ENCODE measurements at places on chromosomes 6 and 20.

DNA sequence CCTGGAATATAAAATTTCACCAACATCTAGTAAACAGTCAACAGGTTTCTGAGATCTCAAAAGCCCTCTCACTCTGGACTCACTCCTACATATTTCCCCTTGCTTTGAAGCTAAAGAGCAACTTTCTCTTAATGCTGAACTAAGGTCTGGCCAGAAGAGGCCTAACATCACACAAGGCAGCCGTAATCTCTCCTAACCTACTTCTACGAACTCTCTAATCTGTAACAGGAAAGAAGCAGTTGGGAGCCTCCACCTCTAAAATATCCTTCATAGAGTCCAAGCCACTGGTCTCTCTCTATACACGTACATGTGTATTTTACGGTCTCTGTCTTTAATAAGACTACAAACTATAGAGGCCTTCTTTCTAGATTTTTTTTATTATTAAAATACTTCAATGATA, 72.0 kb downstream of the REV3L start:
- DNase-seq: no peak

DNA sequence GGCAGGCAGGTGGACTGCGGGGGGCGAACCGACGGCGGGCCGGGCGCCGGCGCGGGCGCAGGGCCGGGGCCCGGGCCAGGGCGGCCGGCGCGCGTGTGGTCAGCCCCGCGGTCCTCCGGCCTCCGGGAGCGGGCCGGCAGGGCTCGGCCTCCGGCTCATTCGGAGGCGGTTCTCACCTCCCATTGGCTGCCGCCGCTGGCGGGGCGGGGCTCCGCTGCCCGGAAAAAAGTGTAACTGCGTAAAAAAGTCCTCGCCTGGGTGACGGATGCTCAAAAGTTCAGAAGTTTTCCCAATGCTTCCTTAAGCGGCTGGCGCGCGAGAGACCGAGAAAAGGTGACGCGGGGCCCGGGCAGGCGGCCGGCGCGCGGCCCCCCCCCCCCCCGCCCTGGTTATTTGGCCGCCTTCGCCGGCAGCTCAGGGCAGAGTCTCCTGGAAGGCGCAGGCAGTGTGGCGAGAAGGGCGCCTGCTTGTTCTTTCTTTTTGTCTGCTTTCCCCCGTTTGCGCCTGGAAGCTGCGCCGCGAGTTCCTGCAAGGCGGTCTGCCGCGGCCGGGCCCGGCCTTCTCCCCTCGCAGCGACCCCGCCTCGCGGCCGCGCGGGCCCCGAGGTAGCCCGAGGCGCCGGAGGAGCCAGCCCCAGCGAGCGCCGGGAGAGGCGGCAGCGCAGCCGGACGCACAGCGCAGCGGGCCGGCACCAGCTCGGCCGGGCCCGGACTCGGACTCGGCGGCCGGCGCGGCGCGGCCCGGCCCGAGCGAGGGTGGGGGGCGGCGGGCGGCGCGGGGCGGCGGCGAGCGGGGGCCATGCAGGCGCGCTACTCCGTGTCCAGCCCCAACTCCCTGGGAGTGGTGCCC, at the start of gene FOXC1:
TSS of gene FOXC1 (plus strand) at position 268 of the 849 bp plus-strand sequence. CDS start at position 799, 531 bp downstream.
- peak; percentile 93 for DNase-seq

DNA sequence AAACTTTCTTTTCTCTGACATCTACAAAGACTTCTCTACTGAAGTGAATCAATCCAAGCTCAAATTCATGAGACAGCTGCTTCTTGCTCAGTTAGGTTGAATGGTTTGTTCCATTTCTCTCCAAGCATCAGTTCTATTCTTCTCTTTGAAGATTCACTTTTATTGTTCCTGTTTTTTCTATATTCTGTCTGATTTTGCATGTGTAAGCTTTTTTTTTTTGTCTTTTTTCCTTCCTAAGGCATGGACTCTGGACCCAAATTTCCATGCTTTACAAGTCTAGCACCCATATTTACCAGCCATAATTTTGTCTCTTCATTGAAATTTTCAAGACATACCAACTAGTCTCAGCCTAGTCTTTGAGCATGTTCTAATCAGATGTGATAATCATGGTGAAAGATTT, 25.9 kb upstream of the STXBP5 start:
- no peak for DNase-seq

GRCh38 chr20:64210656-64211369, 44.7 kb upstream of the PCMTD2 start:
- no peak for DNase-seq

- no peak for DNase-seq
These were observed 134.9 kb downstream of the TMEM200A start for GRCh38 chr6:130500693-130501092.

- no peak for DNase-seq
These were observed 490.2 kb downstream of the PRKN start for GRCh38 chr6:162237331-162237730.

GRCh38 chr6:40038626-40039025, 104.4 kb upstream of the MOCS1 start:
- no peak for DNase-seq

- peak; percentile 6 for DNase-seq
These were observed 6.6 kb downstream of the SLC22A1 start for GRCh38 chr6:160128125-160128683.

DNA sequence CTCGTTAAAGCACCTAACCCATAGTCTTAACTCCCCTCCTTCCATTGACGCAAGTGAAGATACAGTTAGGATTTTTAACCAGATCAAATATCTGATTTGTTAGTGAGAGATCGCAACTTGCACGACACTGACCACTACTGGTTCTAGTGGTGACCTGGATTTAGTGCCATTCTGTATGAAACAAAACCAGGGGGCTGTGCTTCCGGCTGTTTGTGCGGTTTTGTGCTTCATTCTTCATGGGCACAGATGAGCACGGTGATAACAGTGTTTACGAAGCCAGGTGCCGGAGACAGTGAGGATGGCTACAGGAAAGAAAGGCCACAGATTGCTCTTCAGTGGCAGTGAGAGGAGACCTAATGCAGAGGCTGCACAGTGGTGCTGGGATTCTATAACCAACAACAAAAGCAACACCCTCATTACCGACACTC, 75.5 kb downstream of the NOL4L start:
- DNase-seq: peak; percentile 51

GRCh38 chr20:14830899-14831298, 493.5 kb upstream of the FLRT3 start:
- no peak for DNase-seq

- DNase-seq: peak; percentile 95
These were observed 146.8 kb downstream of the SH3BGRL2 start for GRCh38 chr6:79777713-79778579.

DNA sequence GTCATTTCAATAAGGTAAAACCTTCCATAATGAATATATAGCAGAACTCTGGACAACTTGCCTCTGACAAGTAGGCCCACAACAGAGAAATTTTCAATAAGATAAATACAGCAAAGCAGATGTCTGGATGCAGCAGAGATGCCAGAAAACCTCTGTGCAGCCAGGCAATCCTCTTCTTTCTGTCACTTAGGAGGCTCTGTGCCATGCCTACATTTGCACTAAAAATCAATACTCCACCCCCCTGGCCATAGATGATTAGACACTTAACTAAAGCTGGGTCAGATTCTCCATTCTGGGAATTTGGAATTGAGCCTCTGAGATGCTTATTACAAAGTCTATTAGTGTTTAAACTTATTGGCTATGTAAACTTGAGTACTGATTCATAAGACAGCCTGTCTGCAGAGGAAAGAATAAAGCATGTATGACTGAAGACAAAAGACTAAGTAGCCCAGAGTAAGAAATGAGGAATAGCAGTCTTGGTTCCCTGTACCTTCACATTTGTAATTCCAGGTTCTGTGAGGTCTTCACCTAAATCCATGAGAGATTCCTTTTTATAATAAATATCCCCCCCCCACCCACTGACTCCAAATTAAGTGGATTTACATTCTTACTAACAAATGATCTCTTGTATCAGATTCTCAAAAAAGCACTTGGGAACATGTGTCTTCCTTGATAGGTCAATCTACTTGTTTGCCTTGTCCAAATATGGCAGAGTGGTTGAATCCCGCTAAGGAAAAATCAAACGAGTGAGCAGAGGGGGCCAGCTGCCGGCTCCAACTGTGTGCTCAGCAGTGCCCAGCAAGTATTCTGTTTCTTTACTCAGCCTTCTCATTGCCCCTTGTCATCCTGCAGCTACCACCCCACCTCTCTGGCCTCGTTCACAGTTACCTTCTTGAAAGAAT, 20.4 kb downstream of the MAN1A1 start:
- no peak for DNase-seq

GRCh38 chr6:144549837-144550747, 265.0 kb downstream of the UTRN start:
- DNase-seq: no peak

GRCh38 chr6:119713903-119714302, 364.3 kb upstream of the MAN1A1 start:
- no peak for DNase-seq

- DNase-seq: no peak
These were observed 101.8 kb downstream of the TRERF1 start for GRCh38 chr6:42349753-42350511.

DNA sequence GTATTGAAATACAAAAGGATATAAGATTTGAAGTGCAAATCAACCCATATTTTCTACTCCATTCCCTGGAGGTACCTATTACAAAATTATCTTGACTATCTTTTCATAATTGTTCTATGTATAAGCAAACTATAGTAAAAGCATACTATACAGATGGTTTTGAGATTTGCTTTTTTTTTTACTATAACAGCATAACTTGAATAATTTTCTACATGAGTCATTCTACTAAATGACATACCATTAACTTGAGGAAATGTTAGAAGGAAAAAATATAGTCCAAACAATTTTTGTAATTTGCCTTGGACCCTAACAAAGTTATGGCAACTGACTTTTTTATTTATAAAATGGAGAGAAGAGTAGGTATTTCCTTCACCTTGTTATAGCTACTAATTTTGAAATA, 472.7 kb downstream of the PKHD1 start:
- DNase-seq: no peak

DNA sequence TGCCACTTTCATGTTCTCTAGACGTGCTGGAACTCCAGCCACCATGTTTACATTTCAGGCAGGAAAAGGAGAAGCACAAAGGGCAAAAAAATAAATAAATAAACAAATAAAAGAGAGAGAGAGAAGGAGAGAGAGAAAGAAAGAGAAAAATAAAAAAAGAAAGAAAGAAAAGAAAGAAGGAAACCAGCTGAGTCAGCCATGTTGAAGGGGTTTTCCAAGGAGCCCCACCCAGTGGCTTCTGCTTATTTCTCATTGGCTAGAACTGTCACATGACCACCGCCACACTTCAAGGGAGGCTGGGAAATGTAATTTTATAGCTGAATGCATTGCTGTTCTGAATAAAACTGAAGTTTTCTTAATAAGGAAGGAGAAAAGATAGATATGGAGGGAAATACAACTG, 71.1 kb downstream of the BFSP1 start:
- DNase-seq: no peak

GRCh38 chr6:119299694-119300093, 49.9 kb downstream of the MAN1A1 start:
- no peak for DNase-seq

DNA sequence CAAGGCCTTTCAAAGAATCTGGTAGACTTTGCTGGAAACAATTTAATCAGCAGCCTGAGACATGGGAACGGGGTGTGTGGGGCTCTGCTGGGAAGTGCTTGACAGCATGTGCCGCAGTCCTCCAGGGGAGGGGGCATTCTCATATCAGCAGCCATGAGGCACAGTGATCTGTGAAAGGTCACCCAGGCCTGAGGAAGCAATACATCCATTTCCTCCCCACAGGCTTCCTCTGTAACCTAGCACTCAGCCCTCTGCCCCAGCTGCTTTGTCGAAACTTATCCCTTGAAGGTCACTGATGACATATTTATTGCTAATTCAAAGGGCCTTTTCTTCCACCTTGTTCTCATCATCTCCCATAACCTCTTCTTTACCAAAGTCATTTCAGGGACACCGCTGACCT, 103.3 kb downstream of the TNFAIP3 start:
- DNase-seq: no peak

- DNase-seq: no peak
These were observed 117.2 kb downstream of the PDE10A start for GRCh38 chr6:165545806-165546205.

DNA sequence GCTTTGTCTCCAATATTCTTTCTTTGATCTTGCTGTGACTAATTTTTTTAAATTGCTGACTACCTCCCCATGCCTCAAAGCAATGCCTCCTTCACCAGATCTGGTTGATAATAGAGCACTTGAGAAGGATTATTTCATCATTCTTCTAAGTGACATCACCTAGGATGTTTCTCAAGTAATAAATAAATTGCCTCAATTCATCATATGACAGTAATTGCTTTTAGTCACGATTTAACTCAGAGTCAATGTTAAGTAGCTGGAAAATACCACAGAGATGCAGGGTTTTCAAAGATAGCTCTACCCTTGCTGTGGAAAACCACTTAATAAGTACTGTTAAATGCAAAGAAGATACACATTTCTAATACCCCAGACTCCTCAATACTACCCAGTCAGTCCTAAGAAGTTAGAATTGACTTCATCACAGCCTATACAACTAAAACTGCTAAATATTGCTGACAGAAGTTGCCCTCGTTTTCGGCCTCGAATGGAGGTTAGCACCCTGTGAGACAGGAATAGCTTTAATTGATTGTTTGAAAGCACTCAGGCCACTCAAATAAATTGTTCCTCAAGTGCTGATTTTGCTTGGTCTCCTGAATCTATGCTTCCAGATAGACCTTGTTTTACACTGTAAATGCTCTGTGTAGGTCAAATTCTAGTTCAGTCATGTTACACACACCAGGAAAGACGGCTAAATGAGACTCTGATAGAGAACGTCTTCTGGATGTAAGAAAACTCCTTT, 640.6 kb upstream of the CHD6 start:
- DNase-seq: no peak

DNA sequence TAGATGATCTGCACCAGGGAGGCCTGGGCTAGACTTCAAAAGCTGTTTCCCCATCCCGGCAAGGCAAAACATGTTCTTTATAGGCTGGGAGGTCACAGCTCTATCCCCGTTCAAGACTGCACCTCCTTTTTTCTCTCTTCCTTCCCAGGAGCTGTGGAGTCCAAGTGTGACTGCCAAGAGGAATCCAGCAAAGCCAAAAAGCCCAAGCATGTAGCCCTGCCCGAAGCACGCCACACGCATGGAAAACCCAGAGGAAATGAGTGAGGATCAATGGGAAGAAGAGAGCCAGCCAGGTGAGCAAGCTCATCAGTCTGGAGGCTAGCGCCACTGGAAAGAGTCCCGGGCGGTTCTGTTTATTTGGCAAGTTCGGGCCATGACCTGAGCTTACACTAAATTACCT, 240.4 kb downstream of the PRL start:
- no peak for DNase-seq

Data from endodermal cell (in vitro differentiated cells).